GM04503 (cell line): ENCODE measurements at places on chromosomes 6 and 20.

GRCh38 chr20:60097285-60097684, 139.1 kb downstream of the CDH26 start:
- no peak for DNase-seq

DNA sequence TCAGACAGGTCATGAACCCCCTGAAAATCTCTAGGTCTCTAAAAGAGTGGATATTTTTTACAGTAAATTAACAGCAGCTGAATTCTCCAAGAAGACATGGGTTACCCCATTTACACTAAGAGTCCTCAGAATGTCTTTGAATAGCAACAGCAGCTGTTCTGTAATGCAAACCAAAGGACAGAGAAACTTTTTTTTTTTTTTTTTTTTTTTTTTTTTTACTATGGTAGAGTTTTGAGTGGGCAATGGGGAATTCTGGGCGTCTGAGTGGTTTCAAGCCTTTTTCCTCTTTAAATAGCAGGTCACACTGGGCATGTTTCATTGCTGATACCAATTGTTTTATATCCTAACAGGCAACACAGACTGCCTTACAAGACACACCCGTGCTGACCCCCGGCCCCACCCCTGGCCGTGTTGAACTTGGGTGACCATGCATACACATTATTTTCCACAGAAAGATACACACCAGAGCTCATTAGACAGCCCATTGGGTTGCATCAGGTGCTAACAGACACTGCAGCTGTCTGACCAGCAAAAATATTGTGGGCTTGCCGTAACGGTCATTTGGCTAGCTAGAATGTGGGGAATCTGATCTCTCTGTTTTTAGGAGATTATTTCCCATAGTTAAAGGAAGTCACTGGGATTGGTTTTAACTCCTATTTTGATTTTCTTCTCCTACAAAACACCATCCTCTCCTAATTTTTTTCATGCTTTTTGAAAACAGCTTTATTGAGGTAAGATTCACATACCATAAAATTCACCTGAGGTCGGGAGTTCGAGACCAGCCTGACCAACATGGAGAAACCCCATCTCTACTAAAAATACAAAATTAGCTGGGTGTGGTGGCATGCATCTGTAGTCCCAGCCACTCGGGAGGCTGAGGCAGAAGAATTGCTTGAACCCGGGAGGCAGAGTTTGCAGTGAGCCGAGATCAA, 26.7 kb upstream of the IRF4 start:
- no peak for DNase-seq

GRCh38 chr20:19823971-19824370, 65.9 kb downstream of the RIN2 start:
- no peak for DNase-seq

DNA sequence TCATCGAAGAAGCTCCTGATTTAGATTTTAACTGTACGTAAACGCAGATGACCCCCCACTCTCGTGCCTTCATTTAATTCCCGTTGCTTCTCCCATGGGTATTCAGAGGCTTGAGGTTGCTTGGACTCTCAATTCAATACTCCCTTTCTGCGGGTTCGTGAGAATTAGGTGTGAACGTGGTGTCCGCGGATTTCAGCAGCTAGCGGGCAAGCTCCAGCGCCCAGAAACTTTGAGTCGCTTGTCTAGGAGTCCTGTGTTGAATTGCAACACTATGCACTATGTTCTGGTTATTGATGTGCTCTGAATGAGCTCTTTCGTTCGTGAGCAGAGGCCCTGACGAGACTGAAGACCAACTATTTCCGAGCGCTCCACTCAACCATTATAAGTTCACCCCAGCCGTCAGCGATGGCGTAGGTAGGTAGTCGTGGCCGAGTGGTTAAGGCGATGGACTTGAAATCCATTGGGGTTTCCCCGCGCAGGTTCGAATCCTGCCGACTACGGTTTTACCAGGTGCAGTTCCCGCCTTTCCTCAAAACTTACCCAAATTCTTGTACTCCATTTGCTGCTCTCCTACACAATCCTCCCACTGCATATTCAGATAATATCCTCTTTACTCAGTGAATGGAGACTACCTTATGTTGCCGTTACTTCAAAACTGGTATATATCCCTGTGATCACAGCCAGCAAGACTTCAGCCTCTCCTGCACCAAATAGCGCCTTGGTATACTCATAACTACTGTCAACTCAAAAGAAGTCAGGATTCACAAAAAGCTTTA, 72.6 kb upstream of the ZNF184 start:
- no peak for DNase-seq

DNA sequence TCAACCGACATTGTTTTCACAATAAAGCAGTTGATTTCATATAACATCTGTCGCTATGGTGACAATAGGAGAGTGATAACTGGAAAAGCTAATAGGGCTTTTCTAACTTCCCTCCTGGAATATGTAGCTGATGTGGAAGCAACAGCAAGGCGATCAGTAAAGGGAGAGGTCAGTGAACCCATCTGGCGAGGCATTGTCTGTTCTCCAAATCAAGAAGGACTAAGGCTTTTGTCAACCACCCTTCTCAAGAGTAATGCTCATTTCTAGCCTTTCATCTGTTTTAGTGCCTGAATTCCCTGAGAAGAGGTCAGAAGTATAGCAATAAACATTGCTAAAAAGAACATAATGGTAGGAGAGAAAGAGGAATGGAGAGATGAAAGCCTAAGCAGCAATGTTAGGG, 201.3 kb downstream of the AKAP7 start:
- DNase-seq, result no peak

DNA sequence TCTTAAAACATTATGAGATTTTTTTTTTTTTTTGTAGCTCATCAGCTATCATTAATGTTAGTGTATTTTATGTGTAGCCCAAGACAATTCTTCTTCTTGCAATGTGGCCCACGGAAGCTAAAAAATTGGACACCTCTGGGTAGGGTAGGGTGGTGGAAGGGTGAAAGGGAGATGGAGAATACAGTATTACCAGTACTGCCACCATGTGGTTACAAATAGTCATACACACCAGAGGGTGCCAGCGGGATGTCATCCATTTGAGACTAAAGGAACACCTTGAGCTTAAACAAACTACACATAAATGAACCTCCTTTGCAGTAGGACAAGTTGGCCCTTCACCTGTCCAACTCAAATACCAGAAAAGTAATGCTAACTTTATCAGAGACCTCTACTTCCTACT, 601.9 kb downstream of the HTR1B start:
- DNase-seq, result no peak

- no peak for DNase-seq
These were observed 25.5 kb downstream of the IYD start for GRCh38 chr6:150394053-150394898.

GRCh38 chr6:484746-485145, 93.2 kb downstream of the IRF4 start:
- DNase-seq, result no peak

GRCh38 chr6:159217595-159218275, 48.5 kb downstream of the FNDC1 start:
- no peak for DNase-seq

- DNase-seq, result no peak
These were observed 51.6 kb upstream of the FNDC1 start for GRCh38 chr6:159117563-159117962.

DNA sequence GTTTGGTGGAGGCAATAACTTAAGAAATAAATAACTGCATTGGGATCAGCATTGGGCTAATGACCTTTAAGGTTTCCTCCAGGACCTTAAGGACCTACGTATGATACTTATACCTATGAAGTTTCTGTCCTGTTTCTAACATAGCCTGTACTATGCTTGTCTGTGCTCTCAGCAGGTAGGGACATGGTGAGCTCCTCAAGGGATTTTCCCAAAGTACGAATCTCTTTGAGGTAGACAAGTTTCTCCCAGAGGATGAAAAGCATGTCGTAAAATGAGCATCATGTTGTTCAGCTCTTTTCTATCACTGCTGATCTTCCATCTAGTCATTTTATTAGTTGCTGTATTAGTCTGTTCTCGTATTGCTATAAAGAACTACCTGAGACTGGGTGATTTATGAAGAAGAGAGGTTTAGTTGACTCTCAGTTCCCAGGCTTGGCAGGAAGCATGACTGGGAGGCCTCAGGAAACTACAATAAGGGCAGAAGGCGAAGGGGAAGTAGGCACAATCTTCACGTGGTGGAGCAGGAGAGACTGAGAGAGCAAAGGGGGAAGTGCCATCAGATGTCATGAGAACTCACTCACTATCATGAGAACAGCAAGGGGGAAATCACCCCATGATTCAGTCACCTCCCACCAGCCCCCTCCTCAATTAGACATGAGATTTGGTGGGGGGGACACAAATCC, 77.8 kb upstream of the TGM3 start:
- DNase-seq, result no peak

GRCh38 chr6:14798996-14799588, 446.8 kb upstream of the JARID2 start:
- no peak for DNase-seq

- no peak for DNase-seq
These were observed 912.2 kb upstream of the ADGRB3 start for GRCh38 chr6:67722861-67723261.

DNA sequence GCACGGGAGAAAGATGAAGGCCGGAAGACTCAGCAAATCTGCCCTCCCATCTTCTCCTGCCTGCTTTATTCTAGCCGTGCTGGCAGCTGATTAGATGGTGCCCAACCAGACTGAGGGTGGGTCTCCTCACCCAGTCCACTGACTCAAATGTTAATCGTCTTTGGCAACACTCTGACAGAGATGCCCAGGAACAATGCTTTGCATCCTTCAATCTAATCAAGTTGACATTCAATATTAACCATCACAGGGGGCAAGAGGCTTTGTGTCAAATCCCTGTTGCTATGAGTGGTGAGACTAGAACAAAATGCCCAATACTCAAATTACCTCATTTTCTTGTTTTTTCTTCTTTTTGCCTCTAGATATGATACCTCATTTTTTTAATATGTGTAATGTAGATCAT, 27.4 kb upstream of the PLAGL1 start:
- DNase-seq, result no peak

GRCh38 chr6:41214559-41215238, 13.4 kb upstream of the TREML4 start:
- no peak for DNase-seq

DNA sequence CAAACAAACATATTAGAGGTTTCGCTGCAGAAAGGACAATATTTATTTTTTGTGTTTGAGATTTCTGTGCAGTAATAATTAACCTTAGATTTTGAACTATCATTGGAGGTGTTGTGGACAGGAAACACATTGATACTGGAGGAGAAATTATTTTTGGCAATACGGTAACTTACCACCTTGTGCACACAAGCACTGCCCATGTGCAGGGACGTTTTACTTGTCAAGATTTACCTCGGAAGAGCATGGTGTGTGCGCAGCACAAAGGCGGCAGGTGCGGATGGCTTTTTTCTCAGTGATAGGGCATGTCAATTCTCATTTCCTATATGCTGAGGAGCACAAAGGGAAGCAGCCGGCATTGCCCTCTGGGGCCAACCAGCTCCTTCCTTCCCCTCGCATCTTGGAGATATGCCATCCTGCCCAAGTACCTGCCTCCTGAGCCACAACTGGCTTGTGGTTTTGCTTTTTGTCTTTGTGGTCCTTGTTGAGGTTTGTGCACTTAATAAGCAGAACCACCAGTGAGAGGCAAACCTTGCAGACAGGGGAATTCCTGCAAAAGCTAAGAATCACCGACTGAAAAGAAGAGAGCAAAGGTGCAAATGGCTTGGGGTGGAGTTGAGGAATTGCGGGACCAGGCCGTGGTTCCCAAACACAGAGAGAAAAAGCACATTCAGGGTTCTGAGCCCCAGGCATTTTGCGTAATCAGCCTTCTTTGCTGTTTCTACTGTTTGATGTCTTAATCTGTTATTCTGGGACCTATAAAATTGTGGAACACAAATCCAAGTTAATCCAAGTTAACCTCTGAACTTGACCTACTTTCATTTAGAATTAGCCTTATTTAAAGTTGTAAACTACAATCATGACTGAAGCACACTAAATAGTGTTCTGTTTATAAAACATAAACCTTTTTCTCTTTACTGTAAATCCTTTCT, 21.9 kb downstream of the SAMD5 start:
- DNase-seq, result no peak

GRCh38 chr6:41072836-41073202, at the start of gene NFYA:
Gene NFYA, plus strand, starts transcription at chr6:41072974. Its CDS starts 6,116 bp downstream, at chr6:41079090.
- DNase-seq, result no peak

- DNase-seq, result no peak
These were observed 53.7 kb upstream of the SLCO4A1 start for GRCh38 chr20:62588458-62589149.

DNA sequence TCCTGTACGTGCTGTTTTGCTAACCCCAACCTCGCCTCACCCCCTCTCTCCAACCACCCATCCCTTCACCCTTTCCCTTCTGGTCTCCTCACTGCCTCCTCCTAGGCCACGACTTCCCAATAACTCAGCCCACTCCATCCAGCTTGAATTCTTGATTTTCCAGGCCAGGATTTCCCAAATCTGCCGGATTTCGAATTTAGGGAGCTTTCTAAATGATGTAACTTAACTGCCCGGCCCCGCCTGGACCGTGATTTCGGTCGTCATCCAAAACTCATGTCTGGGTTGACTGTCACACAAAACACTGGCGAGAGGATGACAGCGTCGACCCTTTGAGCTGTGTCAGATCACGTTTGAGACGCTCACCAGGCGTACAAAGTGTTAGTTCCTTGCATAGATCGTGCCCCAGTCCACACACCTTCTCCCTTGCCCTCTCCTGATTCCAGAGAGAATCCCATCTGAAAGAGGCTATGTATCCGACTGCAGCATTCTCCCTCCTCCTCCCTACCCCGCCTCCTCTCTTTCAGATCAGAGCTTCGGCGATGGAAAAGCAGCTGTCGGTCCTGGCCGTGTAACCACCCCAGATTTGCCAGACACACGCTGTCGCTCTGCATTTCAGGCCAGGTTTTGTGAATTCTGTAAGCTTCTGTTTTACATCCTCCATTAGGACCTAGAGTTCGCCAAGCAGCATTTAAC, 168.2 kb downstream of the GPX5 start:
- no peak for DNase-seq

- no peak for DNase-seq
These were observed 6.6 kb upstream of the WTAP start for GRCh38 chr6:159720708-159721107.

- no peak for DNase-seq
These were observed 70.8 kb upstream of the NXT1 start for GRCh38 chr20:23279836-23280235.

DNA sequence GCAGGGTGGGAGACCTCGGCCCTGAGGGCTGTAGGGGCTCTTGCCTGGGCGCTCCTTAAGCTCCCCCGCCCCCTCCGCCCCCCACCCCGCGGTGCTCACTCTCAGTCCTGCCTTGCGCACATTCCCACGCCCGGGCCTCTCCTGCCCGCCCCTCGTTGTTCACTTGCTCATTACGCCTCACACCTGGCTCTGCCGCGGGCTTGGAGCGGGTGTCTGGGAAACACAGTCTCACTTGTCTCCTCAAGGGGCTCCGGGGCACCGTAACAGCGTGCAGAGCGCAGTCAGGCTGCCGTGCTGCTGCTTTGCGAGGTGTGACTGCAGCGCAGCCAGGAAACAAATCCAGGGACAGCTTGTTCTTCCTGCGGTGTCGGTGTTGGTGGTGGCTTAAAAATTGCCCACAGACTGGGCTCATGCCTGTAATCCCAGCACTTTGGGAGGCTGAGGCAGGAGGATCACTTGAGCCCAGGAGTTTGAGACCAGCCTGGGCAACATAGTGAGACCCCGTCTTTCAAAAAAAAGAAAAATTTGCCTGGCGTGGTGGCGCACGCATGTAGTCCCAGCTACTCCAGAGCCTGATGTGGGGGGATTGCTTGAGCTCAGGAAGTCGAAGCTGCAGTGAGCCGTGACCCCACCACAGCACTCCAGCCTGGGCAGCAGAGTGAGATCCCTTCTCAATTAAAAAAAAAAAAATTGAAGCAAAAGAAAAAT, 4.6 kb downstream of the NPBWR2 start:
- no peak for DNase-seq
